ENCODE measurements at places on chromosomes 4 and X.

GRCh38 chr4:147524601-147525000 is 43.7 kb downstream of the EDNRA start:
- no peak for DNase-seq

DNA sequence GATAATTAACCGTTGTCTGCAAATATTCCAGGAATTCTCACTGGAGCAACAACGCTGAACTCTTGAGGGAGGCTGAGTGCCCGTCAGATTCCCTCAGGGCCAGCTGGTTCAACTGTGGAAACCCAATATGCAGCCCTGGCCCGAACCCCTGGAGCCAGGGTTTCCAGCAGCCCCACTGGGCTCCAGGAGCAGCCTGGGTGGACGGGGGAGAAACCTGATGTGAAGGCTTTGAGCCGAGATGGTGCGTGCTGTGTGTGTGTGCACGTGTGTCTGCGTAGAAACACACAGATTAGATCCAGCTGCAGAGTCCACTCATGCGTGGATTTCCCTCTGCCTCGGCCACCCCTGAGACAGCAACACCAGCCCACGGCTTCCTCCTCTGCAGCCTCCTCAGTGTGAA is 19.4 kb upstream of the SLC25A6 start:
- DNase-seq, result no peak

DNA sequence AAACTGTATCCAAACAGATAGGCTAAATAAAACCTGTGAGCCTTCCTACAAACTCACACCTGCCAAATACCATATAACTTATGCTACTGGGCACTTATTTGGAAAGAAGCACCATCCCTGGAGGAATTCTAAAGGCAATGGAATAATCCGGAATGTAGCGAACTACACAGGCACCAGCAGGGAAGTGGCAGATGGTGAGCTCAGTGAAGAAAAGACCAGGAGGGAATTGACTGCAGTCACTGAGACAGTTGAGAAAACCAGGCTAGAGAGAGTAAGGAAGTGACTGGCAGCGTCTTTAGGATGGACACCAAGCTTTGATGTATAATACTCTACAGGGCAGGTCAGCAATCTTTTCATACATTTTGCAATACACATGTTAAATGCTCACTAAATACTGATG is 16.3 kb downstream of the NDNF start:
- DNase-seq, result no peak

- no peak for DNase-seq
These were observed 70.7 kb downstream of the RASL11B start for GRCh38 chr4:52932591-52933470.

DNA sequence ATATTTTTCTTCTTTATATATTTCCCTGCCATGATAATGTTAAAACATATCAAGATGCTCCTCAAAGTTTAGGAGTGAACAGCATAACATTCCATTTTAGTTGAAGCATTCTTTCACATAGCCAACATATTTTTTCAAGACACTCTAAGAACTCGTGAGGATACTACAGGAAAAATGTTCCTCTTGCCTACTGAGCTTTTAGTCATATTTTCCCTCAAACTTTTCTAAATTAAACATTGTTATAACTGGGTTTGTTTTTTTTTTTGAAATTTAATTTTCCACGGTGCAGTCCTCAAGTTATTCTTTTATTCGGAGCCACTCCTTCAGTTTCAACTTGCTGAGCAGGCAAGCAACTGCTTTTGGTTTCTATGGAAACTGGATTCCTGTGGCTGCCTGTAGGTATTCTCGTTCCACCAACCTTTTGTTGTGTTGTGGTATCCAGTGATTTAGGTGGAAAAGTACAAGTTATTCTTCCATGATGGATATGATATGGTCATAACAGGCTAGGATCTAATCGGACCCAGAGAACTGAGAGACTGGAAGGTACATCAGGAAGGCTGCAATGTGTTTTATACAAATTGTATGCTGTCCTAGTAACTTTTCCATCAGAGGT is 248.0 kb downstream of the TRIML1 start:
- no peak for DNase-seq

DNA sequence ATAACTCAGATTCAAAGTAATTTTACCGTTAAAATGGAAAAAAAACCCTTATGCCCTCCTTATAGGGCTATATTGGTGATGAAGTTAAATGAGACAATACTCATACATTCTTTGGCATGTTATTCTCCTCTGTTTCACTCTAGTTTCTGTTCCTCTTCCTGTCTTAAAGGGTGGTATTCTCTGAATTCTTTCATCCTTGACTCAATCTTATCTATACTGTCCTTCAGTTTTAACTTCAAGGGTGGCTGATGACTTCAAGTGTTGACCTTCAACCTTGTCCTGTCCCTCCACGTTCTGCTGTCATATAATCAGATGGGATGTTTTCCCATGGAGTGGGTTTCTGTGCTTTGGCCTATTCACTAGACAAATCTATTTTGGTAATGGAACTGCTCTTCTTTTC is 44.0 kb downstream of the ZNF518B start:
- DNase-seq, result no peak

All from stimulated activated CD8-positive, alpha-beta memory T cell treated with anti-CD3 and anti-CD28 coated beads, Interleukin-7, amount 100 ng/mL, for 48 hours (primary cell).